ENCODE measurements at places on chromosomes 7 and 10.

DNA sequence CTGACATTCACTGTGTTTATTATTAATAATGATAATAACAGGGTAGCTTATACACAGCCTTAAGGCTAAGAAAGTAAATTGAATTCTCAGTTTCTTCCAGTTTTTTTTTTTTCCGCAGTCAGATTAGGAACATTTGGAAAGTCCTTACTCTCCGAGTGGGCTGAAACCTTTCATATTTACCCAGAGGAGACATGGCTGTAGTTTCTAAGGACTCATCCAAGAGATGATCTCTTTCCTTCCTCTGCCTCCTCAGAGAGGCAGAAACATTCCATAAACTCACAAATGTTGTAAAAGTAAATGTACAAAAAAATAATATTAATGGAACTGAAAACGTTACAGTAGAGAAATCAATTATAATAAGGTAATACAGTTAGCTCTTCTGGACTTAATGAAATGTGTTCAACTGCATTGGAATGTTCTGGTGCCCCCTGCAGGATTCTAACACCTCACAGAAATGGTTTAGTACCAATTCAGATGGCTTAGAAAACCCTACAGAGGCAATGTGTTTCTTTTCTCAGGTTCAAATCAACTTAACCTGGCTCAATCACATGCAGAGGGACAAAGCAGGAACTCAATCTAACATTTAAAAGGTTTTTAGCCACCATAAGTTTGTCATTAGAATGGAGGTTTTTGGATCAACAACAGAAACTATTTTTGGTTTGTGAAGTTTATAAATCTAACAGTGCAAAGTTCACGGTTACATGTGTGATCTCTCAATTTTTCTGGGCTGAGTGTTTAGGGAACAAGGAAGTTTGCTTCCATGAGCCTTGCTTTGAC is 71.7 kb downstream of the ICA1 start:
- DNase-seq: peak; percentile 63

DNA sequence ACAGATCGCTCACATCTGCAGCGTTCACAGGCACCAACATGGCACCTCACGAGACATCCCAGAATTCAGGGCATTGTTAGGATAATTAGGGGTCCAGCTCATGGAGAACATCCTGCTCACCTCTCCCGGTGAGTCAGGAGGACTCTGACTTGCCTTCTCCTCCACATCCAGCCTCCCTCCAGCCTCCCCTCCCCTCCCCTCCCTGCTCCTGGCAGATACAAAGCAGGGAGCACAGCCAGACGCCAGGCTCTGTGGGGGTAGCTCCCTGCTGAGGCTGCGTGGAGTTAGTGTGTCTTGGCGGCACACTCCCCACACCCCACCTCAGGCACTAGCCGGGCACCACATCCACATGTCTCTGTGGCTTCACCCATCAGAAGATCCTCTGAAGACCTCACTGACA is 320.6 kb downstream of the CXCL12 start:
- no peak for DNase-seq

GRCh38 chr7:136953386-136953785 is 84.9 kb downstream of the CHRM2 start:
- no peak for DNase-seq

- no peak for DNase-seq
These were observed 41.4 kb downstream of the NEURL1 start for GRCh38 chr10:103534621-103535498.

- DNase-seq: no peak
These were observed 96.8 kb downstream of the PDGFA start for GRCh38 chr7:422886-423225.

DNA sequence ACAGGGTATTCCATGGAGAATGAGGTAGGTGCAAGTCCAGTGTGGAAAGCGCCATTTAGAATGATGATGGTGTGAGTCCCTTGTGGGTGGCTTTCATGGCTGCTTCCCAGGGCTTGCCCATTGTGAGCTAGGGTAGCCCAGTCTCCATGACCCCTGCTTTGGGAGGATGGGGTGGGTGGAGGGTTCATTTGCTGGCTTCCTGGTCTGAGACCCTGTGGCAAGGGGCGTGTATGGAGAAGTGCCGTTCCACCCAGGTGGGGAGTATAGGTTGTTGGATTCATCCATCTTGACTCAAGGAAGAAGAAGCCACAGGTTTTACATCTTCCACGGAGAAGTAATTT is 27.7 kb downstream of the CCM2 start:
- no peak for DNase-seq

DNA sequence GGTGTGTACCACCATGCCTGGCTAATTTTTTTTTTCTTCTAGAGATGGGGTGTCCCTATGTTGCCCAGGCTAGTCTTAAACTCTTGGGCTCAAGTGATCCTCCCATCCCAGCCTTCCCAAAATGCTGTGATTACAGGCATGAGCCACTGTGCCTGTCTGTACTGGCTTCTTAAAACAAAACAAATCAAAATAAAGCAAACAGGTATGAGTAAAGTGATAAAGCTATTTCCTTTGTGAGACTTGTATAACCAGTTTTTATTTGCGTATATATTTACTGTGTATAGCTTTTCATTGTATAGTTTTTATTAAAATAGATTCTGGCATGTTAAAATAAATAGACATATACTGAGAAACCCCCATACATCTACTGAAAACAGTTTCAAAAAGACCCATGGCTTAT is 14.3 kb downstream of the LCOR start:
- DNase-seq: no peak

DNA sequence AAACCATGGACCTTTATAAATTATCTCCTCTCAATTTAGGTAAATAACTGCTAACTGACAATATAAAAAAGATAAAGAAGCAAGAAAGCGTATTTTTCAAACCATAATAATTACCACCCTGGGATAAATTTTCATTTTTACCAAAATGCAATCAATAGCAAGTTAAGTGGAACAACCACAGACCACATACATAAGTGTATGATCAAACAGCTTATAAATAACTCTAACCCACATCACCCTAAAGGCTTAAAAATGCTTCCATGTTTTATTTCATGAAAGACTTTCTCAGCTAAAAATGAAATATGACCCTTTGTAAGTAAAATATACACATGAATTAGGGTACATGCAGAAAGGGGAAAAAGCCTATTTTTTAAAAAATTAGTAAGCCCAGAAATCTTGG is 156.5 kb downstream of the SGMS1 start:
- DNase-seq: no peak

DNA sequence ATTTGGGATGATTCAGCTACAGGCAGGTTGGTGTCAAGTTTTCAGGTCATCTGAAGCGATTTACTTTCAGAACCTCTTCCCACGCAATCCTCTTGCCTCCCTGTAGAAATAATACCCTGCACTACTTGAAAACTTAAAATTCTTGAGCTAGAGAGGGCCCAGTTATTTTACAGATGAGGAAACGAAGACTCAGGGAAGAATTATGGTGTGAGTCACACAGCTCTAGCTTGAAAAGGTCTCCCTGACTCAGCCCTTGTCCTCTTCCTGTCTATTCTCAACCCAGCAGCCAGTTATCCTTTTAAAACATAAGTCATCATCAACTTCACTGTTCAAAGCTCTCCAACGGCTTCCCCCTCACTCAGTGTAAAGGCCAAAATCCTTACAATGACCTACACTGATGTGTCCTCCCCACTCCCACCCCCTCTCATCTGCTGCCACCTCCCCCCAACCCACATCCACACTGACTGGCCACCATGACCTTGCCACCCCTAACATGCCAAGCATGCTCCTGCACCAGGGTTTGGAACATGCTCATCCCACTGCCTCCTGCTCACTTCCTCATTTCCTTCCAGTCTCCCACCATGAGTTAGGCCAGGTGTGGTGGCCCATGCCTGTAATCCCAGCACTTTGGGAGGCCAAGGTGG is 3.4 kb downstream of the DNMBP start:
- DNase-seq: peak; percentile 86

DNA sequence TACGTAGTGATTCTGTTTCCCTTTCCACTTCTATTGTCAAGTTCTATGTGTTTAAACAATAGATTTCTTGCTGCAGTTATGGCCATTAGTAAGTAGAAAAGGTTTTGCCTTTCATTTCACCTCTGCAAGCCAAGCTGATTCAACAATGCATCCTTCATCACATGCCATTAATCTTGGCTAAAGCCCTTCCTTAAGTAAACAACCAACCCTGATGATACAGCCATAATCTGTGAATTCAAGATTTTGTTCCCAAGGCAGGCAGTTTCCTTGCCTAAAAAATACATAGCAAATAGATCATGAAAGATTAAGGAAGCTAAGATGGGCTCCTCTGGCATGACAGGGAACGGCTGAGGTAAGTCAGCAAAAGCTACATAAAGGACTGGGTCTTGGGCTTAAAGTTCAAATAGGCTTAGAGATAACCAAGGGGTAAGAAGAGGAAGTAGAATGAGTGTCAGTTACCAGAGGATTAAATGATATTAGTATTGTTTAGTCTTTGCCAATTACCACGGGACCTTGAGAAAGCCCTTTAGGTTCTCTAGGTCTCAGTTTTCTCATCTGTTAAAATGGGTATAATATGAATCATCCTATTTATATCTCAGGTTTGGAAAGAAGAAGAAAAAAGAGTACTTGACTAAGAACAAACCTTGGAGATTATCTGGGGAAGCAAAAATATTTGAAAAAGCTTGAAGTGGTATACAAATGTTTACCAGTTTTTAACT is 35.9 kb upstream of the ANK3 start:
- DNase-seq: no peak

DNA sequence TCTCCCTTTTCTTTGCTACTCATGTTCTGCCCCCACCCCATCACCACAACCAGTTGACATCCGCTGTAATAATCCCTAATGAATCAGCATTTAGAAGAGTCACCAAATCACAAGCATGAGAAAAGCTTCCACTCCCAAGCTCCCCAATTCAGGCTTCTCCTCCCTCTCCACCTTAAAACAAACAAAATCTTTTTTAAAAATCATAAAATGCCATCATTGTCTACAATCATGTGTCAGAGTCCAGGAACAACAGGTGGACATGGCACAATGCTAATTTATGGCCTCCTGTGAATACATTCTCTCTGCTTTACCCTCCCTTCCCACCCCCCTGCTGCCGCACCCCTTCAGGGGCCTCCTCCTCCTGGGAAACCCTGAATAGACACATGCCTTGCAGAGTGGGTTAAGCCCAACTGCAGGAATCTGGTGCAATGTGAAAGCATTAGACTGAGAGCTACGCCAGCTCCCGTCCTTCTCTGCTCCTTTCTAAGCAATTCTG is 3.7 kb downstream of the LRRC4 start:
- DNase-seq: no peak

GRCh38 chr7:16070806-16071205 is 350.5 kb downstream of the CRPPA start:
- DNase-seq: no peak

DNA sequence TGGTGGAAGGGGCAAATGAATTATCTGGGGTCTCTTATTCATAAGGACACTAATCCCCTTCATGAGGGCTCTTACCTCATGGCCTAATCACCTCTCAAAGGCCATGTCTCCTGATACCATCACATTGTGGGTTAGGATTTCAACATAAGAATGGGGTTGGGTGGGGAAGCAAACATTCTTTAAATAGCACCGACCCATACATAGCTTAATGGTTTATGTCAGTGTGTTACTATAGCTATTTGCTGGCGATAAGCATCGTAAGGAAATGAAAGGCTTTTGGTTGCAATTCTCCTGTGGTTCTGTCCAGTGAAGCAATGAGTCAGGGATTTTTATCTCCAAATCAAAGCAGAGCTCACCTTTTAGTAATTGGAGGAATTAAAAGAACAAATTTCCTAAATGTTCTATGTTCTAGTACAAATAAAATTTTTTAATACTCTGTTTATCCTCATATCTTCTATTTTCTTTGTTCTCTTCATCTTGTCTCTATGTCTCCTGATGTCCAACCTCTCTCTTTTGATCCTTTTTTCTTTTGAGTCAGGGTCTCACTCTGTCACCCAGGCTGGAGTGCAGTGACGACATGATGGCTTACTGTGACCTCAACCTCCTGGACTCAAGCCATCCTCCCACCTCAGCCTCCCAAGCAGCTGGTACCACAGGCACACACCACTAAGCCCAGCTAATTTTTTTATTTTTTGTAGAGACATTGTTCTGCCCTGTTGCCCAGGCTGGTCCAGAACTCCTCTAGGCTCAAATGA is 57.0 kb upstream of the GLCCI1 start:
- no peak for DNase-seq

- peak; percentile 88 for DNase-seq
These were observed 8.2 kb upstream of the STARD3NL start for GRCh38 chr7:38169847-38170246.

- peak; percentile 65 for DNase-seq
These were observed 63.9 kb upstream of the ECHDC3 start for GRCh38 chr10:11678074-11678793.
